ENCODE measurements at places on chromosomes 1 and 21.

DNA sequence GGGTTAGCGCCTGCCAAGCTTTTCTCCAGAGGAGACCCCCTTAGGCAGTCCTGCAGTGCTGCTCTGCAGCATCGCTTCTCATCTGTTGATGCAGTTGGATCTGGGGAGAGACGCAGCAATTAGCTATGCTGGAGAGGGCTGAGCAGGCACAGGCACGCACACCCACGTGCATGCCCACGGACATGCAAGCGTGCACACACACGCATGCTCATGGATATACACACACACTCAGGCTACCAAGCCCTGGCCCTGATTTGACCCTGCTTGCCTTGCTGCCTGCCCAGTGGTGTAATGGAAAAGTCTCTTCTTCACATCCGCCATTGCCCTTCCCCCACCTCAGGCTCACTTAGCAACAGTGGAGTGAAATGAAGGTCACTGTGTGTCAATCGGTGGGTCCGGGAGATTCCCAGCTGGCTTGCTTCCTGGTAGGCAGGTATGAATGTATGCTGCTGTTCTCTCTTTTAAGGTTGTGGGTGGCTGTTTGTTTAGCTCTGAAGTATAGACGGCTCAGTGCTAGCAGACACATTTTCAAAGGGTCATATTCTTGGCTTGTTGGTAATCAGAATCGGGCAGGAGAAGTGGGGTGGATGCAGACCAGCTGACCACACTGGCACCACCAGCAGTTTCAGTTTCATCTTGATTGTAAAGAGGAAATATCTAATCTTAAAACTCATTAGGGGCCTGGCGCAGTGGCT is 9.5 kb downstream of the ATP1B1 start:
- DNase-seq: peak; percentile 82

GRCh38 chr1:21924503-21925005 is 12.6 kb downstream of the HSPG2 start:
- DNase-seq: no peak

DNA sequence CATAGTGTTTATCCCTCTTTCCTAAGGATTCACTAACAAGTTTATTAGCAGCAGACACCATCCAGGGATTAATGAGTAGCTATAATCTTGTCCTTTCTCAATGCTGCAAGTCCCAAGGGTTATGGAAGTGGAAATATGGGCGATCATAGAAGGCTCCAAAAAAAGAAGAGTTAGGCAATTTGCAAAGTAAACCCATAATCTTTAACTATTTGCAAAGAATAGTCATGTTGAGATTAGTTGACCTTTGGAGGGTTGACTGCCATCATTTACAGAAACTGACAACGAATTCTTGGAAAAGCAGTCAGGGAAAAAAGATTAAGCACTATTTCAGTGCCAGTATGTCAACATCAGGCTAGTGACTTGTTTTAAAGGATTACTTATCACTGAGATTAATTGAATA is 169.9 kb downstream of the KCNT2 start:
- DNase-seq: no peak

DNA sequence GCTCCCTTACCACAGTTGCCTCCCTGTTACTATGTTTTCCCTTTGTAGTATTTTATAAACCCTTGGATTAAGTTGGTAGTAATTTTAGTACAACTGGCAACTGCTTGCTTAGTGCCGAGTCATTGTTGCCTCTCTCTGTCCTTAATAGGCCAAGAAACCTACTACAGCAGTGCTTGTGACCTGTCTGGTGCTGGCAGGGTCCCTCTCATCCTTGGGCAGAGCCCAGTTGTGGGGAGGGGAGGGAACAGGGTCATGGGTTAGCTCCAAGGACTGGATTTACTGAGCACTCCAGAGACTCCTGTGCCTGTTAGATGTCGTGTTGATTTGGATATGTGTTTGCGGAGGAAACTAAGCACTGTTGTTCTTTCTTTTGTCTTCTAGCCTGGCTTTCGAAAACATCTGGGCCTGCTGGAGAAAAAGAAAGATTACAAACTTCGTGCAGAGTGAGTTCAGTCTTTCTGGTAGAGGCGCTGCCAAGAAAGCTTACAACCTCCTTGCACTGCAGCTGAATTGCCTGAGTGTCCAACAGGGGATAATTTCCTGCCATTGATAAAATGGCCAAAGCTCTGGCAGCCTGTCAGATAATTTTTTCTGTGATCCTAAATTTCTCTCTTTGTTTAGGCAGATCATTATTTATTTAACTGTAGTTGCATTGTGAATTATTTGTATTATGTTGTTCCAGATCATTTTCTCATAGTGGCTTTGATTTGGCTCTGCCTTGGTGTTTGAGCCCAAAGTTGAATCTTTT is 3.6 kb downstream of the UTP11 start:
- no peak for DNase-seq

DNA sequence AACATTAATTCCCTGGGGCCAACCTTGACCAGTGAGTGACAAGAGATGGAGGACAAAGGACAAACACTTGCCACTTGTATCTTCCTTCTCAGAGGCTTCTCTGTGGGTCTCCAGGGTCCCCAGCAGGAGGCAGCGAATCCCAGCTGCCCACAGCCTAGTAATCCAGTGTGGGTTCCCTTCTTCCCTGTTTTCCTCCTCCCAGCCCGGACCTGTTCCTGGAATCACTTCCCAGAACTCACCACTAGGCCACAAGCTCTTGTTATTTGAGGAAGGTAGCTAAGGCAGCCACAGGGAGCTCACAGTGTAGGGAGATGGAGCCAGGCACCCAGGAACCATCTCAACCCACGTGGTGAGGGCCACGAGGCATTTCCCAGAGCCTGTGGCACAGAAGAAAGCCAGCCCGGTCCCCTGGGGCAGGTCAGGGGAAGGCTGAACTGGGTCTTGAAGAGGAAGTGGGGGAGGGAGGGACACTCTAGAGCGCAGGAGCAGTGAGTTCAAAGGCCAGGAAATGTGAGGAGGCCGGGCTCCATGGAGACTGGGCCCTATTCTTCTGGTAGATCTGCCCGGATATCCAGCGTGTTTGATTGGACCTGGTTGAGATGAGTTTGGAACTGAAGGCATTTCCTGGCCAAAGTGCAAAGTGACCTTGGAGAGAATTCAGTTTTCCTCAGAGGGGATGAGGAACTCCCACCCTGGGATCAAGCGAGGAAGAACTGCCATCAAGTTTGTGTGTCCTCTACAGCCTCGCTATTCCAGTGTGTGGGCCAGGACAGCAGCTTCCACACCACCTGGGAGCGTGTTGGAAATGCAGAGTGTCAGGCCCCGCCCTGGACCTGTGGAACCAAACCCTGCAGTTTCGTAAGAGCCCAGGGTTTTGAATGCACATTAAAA is 20.3 kb upstream of the C2CD2 start:
- no peak for DNase-seq

DNA sequence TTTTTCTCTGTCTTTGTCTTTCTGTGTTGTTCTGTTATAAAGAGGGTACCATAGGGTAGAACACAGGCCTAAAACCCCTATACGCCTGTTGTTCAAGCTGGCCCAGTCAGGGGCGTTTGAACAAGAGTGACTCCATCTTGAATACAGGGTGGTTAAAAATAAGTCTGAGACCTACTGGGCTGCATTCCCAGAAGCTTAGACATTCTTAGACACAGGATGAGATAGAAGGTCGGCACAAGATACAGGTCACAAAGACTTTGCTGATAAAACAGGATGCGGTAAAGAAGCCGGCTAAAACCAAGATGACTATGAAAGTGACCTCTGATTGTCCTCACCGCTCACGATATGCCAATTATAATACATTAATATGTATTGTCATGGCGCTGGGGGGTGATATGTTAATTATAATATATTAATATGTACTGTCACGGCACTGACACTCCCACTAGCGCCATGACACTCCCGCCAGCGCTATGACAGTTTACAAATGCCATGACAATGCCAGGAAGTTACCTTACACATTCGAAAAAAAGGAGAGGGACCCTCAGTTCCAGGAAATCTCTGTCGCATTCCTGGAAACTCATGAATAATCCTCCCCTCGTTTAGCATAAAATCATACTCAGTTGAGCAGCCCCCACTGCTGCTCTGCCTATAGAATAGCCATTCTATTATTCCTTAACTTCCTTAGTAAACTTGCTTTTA is 58.5 kb upstream of the KLHDC7A start:
- DNase-seq: no peak

DNA sequence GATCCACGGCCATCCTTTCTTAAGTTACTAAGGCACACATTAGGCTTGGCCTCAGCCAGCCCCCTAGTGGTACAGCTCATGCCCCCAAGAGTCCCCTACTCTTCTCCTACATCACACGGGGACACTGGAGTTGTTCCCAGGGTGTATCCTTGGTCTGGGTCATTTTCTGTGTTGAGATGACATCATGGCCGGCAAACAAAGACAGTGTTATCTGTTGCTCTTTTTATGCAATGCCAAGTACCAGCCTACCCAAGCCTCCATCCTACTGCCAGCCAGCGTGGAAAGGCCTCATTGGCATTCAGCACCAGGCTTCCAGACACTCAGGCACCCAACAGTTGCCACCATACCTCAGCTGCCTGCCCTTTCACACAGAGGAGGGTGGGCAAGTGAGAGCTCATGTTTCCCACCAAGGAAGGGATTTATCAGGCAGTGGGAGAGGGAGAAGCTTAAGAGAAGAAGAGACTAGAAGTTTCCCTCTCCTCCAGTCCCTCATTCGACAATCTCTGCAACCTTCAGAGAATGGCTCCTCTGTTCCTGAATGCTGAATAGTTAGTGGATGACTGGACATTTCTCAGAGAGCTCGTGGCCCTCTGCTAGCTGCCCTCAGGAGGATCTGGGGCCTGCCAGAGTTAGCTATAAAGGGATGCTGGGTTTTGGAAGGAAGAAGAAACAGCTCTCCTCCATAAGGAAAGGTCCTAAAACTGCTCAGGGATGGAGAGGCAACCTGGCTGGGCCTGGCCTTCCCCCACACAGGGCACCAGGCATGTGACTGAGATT is 17.7 kb downstream of the CBR1 start:
- DNase-seq: no peak

- no peak for DNase-seq
Observed at GRCh38 chr1:211296396-211296795, 30.2 kb upstream of the TRAF5 start.

DNA sequence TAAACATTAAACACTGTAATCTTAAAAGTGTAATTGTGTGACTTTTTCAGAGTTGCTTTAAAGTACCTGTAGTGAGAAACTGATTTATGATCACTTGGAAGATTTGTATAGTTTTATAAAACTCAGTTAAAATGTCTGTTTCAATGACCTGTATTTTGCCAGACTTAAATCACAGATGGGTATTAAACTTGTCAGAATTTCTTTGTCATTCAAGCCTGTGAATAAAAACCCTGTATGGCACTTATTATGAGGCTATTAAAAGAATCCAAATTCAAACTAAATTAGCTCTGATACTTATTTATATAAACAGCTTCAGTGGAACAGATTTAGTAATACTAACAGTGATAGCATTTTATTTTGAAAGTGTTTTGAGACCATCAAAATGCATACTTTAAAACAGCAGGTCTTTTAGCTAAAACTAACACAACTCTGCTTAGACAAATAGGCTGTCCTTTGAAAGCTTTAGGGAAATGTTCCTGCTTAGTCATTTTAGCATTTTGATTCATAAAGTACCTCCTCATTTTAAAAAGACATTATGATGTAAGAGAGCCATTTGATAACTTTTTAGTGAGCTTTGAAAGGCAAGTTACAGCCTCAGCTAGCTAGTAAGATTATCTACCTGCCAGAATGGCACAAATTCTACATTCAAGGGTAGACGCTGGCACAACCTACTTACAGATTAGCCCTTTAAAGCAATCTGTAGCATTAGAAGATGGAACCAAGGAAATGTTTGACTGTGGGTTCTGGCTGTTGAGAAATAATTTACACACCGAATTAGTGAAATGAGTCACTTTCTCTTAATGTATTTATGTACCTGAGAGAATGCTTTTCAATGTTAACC is 9.4 kb downstream of the SOD1 start:
- no peak for DNase-seq

- DNase-seq: no peak
Observed at GRCh38 chr1:176469450-176470010, 6.6 kb downstream of the PAPPA2 start.

DNA sequence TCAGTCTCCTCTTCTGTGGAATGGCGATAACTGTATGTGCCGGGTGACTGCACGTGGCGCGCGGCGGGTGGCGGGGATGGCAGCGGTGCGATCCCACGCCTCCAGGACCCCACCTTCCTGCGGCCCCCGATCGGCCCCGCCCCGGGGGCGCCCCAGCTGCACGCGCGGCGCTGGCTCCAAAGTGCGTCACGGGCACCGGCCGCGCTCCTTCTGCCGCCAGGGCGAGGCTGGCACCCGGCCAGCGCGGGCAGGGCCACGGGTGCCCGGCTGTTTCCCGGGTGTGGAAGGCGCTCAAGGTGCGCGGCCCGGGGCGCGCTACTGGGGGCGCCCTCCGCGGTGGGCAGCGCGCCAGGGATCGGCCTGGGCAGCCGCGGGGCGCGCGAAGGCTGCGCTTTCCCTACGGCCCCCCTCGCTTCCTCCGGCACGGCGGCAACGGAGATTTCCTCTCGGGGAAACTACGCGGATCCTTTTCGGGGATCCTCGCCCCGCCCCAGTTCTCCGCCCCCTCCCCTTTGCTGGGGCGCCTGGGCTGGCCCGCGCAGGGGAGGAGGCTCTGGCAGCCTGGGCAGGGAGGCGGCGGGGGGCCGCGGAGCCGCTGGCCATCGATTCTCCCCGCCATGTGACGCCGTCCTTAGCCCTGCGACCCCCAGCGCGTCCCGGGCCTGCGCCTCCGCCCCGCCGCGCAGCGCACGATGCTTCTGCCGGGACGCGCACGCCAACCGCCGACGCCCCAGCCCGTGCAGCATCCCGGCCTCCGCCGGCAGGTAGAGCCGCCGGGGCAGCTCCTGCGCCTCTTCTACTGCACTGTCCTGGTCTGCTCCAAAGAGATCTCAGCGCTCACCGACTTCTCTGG is at the start of gene EVA1C:
EVA1C (plus strand) TSS at position 545 of the 853 bp plus-strand sequence; CDS start at position 693, 148 bp downstream.
- peak; percentile 24 for DNase-seq

- no peak for DNase-seq
Observed at GRCh38 chr1:110324667-110325066, 14.5 kb upstream of the RBM15 start.

GRCh38 chr1:66535853-66536252 is 1.9 kb downstream of the SGIP1 start:
- no peak for DNase-seq

GRCh38 chr1:60073605-60074278 is at the start of gene C1orf87:
TSS of gene C1orf87 (minus strand) at chr1:60073770. CDS start at chr1:60072643, 1,127 bp downstream.
- DNase-seq: no peak

DNA sequence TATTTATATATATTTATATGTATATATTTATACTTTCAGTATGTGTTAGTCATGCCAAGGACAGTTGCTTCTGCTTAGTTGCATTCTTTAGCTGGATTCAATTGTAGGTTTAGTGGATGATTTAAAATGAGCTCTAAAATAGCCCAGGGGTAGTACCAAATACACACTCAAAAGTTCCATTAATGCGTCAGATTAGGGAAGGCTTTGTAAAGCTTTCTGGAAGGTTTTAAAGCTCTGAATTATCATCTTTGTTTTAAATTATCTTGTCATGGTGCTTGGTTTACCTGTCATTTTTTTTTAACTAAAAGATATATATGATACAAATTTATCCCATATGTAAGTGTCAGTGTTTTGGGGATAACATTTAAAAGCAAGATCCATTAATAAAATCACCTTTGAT is 242.7 kb upstream of the ADAMTS5 start:
- DNase-seq: no peak

DNA sequence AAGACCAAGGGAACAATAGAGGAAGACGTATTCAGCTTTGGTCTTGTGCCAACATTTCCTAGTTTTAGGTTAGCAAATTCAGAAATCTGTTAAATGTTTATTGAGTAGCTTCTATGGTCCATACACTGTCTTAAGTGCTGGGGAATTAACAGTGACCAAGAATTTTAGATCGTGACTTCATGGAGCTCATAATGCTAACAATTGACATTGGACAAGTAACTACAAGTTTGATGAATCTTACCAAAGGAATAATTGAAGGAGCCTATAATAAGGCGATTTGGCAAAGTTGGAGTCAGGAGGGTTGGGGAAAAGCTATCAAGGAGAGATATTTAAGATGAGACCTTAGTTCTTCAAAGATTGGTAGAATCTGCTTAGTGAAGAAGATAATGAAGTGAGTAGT is 1.4 kb upstream of the SLAMF9 start:
- no peak for DNase-seq

All from NCI-H2029 (cell line).